Lung (tissue), 17 donors: ENCODE measurements at places on chromosomes 16 and 17. TPM values are rescaled to one million over a fixed set of nuclear protein-coding genes. Genes with fewer than 3 reads are reported as not detected.

DNA sequence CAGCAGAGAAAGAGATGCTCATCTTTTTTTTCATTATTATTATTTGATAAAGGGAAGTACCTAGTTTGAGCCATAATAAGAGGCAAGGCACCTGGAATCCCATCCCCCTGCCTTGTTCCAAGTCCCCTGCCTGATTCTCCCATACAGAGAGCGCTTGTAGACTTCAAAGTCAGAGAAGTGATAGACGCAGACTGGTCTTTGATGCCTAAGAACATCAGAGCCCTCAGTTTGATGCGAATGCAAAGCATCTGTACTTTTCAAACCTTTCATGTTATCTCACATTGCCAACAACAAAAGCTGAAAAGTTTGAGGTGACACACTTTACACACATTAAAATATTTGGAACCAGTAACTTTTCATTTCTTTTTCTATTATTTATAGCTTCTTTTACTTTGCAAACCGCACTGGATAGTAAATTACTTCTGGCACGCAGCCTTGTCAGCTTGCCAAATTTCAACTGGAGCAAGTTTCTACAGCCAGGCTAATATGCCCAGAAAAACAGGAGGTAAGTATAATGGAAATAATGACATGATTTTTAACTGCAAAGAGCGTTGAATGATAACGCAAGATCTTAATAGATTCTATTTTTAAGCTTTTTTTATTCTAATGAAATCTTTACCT is 5.9 kb upstream of the UTP6 start:
- peak; percentile 87 for DNase-seq

DNA sequence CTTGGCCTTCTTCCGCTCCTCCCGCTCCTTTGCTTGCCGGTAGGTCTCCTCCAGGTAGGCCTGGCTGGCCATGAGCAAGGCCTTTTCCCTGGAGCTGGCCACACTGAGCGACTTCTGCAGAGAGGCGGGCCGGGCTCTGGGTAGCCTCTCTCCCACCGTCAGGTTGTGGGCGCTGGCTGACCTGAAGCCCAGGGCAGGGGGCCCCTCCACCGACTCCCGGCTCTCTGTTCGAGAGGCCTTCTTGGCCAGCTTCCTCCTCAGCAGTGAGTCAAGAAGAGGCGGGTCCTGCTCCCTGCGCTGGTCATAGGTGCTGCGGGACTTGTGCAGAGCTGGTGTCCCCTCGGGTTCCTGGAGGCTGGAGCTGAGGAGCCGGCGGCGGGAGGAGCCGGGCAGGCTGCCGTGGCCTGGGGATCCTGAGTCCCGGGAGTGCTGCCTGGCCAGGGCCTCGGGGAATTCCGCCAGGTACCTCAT is 12.8 kb downstream of the GPR179 start:
- DNase-seq = no peak

DNA sequence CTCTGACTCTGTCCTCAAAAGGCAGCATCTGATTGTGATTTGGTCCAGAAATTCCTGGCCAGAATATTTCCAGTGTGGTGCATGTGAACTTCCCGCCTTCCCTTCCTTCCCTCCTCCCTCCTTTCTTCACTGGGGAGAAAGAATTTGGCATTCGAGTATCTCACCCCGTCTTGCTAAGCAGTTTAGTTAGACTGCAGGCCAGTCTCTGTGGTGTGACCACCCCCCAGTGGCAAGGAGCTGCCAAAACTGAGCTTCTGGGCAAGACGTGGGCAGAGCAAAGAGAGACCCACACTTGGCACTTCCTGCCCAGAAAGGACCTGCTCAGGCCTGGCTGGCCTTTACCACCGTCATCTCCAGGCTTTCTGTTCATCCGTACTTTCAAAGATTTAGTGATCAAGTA is 36.4 kb downstream of the SNX20 start:
- peak; percentile 66 for DNase-seq

- DNase-seq = no peak
These were observed 5.2 kb downstream of the LITAFD start for GRCh38 chr16:8887431-8887765.

DNA sequence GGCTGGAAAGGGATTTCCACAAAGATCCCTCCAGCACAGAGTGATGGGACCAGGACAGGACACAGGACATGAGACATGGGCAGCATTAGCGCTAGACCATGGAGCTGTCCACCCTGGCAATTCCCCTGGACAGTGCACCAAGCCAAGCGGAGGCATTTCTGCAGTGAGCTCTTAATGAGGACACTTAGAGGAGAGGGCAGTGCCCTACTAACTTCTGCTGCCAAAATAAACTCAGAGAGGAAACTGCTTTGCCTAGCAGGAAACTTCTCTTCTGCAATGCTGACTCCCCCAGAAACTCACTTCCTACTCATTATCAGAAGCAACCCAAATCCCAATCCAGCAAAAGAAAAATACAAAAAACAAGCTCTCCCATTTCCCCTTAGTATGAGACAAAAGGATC is 119.2 kb downstream of the HS3ST2 start:
- DNase-seq = peak; percentile 15

DNA sequence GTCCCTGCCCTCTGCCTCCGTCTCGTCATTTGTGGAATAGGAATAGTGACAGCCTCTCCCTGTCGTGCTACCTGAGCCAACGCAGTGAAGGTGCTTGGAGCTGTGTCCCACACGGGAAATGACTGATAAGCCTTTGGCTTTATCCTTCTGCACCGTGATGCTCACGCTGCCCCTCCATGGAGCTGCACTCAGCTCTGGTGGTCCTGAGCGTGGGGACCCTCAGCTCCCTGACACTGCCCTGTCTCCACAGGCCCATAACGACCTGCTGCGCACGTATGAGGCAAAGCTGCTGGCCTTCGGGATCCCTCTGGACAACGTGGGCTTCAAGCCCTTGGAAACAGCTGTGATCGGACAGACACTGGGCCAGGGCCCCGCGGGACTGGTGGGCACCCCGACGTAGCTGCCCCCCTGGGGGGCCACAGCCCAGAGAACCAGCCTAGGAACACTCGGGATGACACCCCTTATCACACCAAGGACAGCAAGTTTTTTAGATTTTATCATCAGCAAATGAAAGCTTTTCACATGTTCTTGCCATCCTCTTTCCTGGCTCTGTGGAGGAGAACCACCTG is 23.8 kb upstream of the DBNDD1 start:
- DNase-seq = no peak

DNA sequence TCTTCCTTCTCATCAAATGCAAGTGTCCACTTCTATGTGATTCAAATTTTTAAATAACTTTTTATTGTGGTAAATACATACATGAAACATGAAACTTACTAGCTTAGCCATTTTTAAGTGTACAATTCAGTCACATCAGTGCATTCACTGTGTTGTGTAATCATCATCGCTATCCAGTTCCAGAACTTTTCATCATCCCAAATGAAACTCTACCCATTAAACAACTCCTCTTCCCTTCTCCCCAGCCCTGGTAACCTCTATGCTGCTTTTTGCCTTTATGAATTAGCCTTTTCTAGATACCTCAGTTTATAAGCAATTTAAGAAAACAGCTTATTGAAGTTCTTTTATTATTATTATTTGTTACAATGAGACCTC is 41.1 kb upstream of the IL34 start:
- no peak for DNase-seq

DNA sequence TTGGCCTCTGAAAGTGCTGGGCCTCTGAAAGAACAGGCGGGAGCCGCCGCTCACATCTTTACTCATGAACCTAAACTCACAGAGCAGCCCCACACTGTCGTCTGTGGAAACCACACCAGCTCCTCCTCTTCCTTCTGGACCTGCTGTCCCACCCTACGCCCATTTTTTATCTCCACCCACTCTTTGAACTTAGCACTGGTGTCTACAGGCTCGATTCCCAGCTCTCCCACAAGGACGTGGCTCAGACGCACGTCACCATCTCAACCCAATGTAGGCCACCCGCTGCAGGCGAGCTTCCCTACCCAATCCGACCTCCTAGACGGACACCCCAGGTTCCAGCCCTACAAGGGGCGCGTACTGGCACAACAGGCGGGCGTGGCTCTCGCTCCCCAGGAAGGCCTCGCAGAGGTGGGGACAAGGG is 62.2 kb downstream of the NXN start:
- DNase-seq = no peak

- DNase-seq = no peak
These were observed 53.4 kb downstream of the ARSG start for GRCh38 chr17:68344701-68345136.

DNA sequence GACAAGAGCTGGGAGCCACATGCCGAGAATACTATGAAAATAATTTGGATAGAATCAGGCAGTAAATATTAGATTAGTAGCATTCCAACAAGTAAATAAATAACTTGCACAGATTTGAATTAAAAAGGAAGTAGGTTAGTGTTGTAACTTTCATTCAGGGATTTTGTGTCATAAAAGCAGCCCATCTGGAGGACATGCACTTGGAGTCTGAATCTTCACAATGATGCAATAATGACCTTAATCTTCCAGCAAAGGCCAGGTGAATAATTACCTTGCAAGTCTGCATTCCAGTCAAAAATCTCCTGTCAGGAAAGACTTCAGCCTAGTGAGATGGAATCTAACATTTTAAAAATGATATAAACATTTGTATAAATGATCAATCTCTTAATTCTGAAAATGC is 518.1 kb downstream of the KCNJ2 start:
- peak; percentile 15 for DNase-seq

GRCh38 chr16:79767421-79768275 is 167.1 kb upstream of the MAF start:
- DNase-seq = peak; percentile 74

DNA sequence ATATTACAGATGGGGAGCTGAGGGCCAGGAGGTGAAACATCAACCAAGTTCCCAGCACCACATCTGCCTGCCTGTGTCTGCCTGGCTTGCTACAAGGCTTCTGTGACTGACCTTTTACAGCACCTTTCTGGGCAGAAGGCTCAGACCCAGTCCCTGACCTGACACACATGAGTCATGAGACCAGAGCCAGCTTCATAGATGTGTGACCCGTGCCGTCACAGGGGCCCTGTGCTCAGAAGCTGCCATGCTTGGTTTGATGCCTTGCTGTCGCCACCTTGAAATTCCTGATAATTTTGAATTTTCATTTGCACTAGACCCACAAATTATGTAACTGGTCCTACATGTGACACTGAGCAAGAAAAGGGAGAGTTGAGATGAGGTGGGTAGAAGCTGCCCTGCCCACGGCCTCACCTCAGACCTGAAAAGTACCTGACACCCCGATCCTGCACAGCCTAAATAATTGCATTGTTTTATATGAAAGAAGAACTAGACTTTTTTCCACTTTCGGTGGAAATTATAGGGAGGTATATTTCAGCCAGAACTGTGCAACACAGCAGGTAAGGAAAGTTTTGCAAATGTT is 13.3 kb upstream of the PECAM1 start:
- DNase-seq = no peak

- peak; percentile 87 for DNase-seq
These were observed 840 bp upstream of the CDH5 start for GRCh38 chr16:66365651-66366050.

- no peak for DNase-seq
These were observed 11.2 kb downstream of the CA4 start for GRCh38 chr17:60160829-60161501.

DNA sequence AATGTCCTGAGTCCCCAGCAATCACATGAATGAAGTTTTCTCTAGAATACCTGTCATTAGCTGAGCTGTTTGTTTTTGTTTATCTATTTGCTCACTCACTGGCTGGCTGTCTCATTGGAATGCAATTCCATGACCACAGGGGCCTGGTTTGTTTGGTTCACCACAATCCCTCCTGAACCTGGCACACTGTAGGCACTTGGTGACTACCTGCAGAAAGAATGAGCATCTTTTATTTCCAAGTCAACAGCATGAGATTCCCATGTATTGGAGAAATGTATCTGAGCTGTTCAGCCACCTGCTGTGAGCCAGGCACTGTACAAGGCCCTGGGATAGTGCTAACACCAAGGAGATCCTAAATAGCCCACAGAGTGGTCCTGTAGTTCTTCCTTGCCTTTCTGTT is 345.1 kb downstream of the XYLT1 start:
- DNase-seq = no peak

DNA sequence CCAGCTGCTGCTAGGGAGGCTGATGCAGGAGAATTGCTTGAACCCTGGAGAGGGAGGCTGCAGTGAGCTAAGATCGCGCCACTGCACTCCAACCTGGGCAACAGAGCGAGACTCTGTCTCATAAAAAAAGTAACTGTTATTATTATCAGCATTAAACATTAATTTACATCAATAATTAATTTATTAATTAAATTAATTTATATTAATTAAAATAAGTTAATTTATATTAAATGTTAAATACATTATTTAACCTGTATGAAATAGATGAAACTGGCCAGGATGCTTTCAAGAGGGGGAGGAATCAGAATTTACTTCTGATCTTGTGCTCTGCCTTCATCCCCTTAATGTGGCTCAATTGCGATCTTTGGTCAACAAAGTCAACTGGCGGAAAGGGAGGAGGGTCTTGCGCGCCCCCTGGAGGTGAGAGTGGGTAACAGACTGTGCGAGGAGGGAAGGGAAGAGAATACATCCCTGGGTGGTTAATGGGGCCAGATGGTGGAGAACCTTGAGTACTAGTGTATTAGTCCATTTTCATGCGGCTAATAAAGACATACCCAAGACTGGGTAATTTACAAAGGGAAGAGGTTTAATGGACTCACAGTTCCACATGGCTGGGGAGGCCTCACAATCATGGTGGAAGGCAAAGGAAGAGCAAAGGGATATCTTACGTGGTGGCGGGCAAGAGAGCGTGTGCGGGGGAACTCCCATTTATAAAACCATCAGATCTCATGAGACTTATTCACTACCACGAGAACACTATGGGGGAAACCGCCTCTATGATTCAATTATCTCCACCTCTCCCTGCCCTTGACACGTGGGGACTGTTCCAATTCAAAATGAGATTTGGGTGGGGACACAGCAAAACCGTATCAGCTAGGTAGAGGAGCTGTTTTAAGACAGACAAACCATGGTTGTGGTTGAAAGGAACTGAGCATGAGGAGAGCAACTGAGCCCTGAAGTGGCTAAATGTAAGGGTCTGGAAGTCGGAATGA is 15.7 kb upstream of the CPPED1 start:
- DNase-seq = peak; percentile 60

Gene GUCY2D
- 1.8 TPM for total RNA-seq

Gene PDIA2
- total RNA-seq = 0.28 TPM

Gene TPSG1
- not detected for total RNA-seq

Gene AHSP
- total RNA-seq = 47.8 TPM

Gene C1QL1
- 0.57 TPM for total RNA-seq

Gene TP53TG3C
- total RNA-seq = not detected
